Activated CD8-positive, alpha-beta memory T cell treated with anti-CD3 and anti-CD28 coated beads, Interleukin-2, amount 50 U/mL, for 48 hours (primary cell): ENCODE measurements at places on chromosomes 4 and X.

DNA sequence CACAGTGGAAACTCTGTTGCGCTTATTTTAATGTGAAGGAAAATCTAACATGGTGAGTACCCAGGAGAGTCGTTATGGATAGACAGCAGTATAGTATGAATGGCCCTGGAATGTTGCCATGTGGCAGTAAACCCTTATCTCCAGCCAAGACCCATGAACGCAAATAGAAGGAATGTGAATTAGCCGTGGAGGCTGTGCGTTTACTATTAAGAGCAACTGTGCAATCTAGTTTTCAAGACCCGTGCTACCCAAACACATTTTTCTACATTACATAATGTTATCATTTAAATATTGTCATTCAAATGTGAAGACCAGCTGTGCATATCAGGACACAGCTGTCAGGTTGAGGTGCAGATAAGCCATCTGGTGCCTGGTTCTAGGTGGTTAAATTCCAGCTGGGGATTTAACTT, 13.3 kb upstream of the AGA start:
- no peak for DNase-seq

DNA sequence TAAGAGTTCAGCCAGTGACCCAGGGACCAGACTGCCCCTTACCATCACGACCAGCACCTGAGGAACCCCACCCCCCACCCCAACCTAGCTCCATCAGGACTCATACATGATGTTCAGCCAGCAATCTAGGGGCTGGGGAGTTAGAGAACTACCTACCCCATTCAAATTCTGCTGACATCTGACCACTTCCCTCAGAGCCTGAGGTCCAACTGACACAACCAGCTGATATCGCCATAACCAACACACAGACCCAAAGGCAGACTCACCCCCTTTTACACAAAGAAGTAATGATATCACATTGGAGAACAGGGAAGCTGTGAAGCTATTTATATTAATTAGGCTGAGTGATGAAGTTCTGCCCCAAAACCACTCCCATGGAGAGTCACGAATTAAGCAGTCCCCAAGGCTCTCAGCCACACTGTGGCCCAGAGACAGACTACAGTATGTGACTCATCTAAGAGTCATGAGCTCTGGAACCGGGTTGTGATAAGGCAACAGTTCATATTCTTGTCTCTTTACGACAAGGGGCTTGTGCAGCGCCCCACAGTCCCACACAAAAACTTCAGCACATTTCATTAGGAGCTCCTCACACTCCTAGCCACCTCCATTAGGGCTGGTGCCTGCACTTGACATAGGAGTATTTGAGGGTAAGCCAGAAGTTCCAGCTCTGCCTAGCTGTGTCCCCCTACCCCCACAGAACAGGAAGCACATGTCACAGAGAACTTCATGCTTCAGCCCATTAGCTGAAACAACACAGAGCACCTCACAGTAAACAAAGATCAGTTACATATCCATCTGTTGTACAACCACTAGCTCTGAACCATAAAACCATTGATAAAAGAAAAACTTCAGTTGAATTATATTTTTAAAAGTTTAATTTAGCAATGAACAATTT, 184.7 kb upstream of the ZCCHC13 start:
- DNase-seq: no peak

DNA sequence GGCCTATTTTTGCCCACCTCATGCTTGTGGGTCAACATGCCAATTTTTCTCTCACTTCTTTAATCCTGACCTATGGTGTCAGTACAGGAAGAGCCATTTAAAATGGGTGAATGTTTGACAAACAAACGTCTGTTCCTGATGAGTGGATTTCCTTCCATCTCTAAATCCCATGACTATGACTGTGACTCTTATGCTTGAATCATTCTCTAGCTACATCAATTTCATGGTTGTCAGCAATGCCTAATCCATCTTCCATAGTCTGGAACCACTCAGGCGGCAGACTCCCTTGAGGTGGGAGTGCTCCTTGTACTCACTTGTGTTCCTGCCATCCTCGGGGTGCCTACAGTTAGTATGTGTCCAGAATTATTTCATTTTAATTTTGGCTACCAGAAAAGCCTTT, 194.9 kb upstream of the RPS6KA3 start:
- DNase-seq: no peak

- no peak for DNase-seq
Measured at GRCh38 chr4:8038719-8039251, 99.1 kb upstream of the AFAP1 start.
